ENCODE measurements at places on chromosomes 4 and X. TPM values are rescaled to one million over a fixed set of nuclear protein-coding genes. Genes with fewer than 3 reads are reported as not detected.

- no peaks in the 10 kb centered on the region for H3K4me1 ChIP-seq
- H3K36me3 ChIP-seq = no peaks in the 10 kb centered on the region
- H3K27me3 ChIP-seq = no peaks in the 10 kb centered on the region
- H3K27ac ChIP-seq = no peak overlapping the region
These were observed 52.3 kb upstream of the HOPX start for GRCh38 chr4:56733352-56733751.

The TEX13A gene
- not detected for total RNA-seq

The RAB40A gene
- 1.7 TPM for total RNA-seq

GRCh38 chrX:23369027-23369426 is 34.4 kb downstream of the PTCHD1 start:
- no peaks in the 10 kb centered on the region for H3K4me1 ChIP-seq
- no peak overlapping the region for H3K27ac ChIP-seq
- no peak overlapping the region for H3K4me3 ChIP-seq
- H3K27me3 ChIP-seq = no peaks in the 10 kb centered on the region
- ATAC-seq = no peak
- H3K36me3 ChIP-seq = no peaks in the 10 kb centered on the region

DNA sequence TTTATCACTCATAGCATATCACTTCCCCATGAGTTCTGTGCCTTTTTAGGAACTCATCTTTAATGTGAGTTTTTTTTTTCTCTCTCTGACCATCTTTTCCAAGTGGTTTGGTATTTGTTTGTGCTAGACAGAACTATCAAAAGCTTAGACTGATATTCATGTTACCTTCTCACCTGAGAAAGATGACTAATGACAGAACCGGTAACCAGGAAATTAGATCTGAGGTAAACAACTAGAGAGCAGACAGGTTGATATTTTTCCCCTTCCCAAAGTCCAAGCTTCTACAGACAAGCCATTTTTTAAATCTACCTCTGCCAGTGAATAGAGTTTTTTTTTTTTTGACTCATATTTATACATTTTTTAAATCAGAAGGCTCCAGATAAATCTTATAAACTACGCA is 17.0 kb upstream of the SRD5A3 start:
- no peaks in the 10 kb centered on the region for H3K36me3 ChIP-seq
- H3K4me3 ChIP-seq = no peak overlapping the region
- H3K4me1 ChIP-seq = no peaks in the 10 kb centered on the region
- H3K27me3 ChIP-seq = no peaks in the 10 kb centered on the region
- no peak overlapping the region for H3K27ac ChIP-seq

- no peaks in the 10 kb centered on the region for H3K27me3 ChIP-seq
- H3K27ac ChIP-seq = no peak overlapping the region
- H3K4me1 ChIP-seq = no peaks in the 10 kb centered on the region
These were observed 164.0 kb downstream of the STAG2 start for GRCh38 chrX:124125471-124125870.

The SPANXB1 gene
- not detected for total RNA-seq

- H3K4me1 ChIP-seq = no peaks in the 10 kb centered on the region
- H3K4me3 ChIP-seq = no peak overlapping the region
- no peak overlapping the region for H3K27ac ChIP-seq
- ATAC-seq = no peak
- no peaks in the 10 kb centered on the region for H3K27me3 ChIP-seq
These were observed 95.6 kb downstream of the RRAGB start for GRCh38 chrX:55813150-55813549.

The EDA2R gene
- 1.2 TPM for total RNA-seq

GRCh38 chrX:74216421-74216820 is 87.6 kb upstream of the ZCCHC13 start:
- H3K4me3 ChIP-seq = no peak overlapping the region
- no peak for ATAC-seq
- no peak overlapping the region for H3K27ac ChIP-seq
- H3K4me1 ChIP-seq = no peaks in the 10 kb centered on the region
- peaks cover 30% of the 10 kb centered on the region for H3K36me3 ChIP-seq
- no peaks in the 10 kb centered on the region for H3K27me3 ChIP-seq

DNA sequence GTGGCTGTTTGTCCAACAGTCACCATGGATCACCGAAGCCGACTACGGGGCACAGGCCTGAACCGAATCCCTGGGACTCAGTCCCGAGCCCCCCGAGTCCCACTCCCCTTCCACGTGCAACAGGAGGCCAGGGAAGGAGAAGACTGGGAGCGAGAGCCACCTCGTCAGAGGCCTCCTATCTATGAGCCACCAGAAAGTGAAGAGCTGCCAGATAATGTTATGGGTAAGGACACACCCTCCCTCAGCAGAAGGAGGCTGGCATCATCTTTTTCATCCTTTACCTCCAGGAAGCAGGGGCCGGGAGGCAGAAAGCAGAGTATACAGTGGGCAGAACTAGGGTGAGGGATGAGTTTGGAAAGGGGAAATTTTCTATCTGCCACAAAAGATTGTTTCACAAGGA is 2.8 kb upstream of the PRDX4 start:
- H3K27ac ChIP-seq = no peak overlapping the region
- H3K4me1 ChIP-seq = no peaks in the 10 kb centered on the region
- H3K36me3 ChIP-seq = no peaks in the 10 kb centered on the region
- no peak overlapping the region for H3K4me3 ChIP-seq

GRCh38 chr4:87575408-87575807 is 32.9 kb upstream of the DSPP start:
- no peaks in the 10 kb centered on the region for H3K27me3 ChIP-seq
- no peaks in the 10 kb centered on the region for H3K36me3 ChIP-seq
- H3K4me1 ChIP-seq = no peaks in the 10 kb centered on the region
- no peak for ATAC-seq
- no peak overlapping the region for H3K4me3 ChIP-seq
- no peak overlapping the region for H3K27ac ChIP-seq
